NCI-H2081 (cell line): ENCODE measurements at places on chromosomes 5 and 9.
A peak's percentile ranks its signal among the peaks of the same experiment; 100 is the strongest.

GRCh38 chr9:33794560-33794959 is 801 bp upstream of the PRSS3 start:
- DNase-seq: no peak

DNA sequence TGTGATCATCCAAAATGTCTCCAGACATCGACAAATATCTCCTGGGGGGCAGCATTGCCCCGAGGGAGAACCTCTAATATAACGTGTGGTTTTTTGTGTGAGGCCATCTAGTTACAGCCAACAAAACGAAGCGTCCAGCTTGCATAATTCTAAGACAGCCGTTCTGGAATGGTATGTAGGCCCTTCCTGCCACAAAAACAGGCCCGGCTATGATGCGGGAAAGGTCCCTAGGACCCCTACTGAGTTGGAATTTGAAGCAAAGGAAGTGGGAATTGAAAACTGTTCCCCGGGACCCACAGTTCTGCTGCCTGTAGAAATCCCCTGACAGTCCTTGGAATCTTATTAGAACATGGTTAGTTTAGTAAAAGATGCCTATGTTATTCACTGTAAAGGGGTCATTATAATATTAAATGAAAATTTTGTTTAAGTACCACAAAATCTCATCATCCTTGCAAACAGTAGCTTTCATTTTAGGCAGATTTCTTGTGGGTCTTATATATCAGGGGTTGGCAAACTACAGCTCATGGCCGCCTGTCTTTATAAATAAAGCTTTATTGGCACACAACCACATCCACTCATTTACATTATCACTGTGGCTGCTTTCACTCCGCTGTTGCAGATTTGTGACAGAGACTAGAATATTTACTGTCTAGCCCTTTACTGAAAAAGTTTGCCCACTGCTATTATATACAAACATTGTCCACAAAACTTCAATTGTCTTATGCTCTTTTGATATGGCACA is 70.7 kb downstream of the MSX2 start:
- DNase-seq: no peak

GRCh38 chr5:166649676-166650075 is 1641.8 kb upstream of the WWC1 start:
- no peak for DNase-seq

DNA sequence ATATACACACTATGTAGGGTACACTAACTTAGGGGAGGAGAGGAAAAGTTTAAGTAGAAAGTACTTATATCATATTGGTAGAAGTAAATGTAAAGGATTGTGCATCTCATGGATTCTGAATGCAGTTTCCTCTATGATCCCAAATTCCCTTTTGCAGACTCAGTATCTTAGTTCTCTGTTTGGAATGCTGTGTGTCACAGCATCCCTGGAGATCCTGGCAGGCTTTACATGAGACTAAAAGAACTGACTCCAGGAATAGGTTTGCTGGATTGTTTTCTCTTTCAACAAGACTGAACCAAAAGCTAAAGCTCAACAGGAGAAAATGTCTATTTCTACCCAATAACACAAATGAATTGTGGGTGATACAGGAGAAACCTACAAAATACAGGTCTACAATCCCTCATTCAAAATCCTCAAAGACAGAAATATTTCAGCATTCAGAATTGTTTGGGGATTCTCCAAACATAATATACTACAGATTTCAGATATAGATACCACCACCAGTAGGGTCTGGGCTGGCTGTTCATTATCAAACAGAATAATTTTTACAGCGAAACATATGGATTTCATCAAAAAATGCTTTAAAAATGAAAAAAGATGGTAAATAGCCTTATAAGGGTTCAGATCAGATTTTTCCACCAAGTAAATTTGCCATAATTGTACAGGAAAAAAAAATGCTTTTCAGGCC is 324.7 kb upstream of the GRAMD2B start:
- DNase-seq: no peak

- DNase-seq: no peak
Measured at GRCh38 chr5:121108725-121109124, 644.6 kb downstream of the PRR16 start.

DNA sequence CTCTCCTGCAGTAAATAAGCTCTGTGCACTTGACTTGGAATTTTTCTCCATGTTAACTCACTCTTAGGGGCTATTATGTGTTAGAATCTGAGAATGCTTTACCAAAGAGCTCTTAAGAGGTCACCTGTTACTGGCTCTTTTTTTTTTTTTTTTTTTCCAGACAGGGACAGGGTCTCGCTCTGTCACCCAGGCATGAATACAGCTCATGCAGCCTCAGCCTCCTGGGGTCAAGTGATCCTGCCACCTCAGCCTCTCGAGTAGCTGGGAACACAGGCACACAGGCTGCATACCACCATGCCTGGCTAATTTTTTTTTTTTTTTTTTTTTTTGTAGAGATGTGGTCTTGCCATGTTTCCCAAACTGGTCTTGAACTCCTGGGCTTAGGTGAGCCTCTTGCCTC is 22.1 kb downstream of the HMGXB3 start:
- DNase-seq: no peak

- DNase-seq: no peak
Measured at GRCh38 chr5:130092991-130093390, 188.7 kb downstream of the CHSY3 start.

- DNase-seq: no peak
Measured at GRCh38 chr5:12795333-12795663, 891.1 kb upstream of the CTNND2 start.

DNA sequence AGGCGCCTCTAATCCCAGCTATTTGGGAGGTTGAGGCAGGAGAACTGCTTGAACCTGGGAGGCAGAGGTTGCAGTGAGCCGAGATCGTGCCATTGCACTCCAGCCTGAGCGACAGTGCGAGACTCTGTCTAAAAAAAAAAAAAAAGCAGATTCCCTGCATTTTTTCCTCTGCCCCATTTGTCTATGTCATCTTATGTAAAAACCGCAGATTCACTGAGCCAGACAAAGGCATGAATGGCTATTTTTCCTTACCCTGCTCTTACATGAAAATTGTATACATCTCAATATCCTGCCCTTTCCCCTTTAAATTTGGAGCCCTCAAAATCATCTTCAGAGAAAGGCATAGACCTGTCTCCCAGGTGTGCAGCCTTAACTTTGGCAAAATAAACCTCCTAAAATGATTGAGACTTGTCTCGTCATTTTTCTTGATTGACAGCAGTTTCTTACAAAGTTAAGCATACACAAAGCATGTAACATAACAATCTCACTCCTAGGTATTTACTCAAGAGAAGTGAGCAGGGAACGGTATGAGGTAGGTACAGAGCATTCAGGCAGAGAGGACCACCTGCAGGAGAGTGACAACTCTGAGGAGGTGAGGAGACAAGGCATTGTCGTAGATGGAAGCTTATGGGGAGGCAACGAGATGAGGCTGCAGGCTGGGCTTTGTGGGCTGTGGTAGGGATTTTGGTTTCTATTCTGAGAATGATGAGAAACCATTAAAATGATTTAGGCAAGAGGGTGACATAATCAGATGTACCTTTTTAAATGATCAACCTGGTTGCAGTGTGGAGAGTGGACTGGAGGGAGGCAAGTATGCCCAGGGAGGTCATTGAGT is 65.7 kb upstream of the IL6ST start:
- DNase-seq: no peak

DNA sequence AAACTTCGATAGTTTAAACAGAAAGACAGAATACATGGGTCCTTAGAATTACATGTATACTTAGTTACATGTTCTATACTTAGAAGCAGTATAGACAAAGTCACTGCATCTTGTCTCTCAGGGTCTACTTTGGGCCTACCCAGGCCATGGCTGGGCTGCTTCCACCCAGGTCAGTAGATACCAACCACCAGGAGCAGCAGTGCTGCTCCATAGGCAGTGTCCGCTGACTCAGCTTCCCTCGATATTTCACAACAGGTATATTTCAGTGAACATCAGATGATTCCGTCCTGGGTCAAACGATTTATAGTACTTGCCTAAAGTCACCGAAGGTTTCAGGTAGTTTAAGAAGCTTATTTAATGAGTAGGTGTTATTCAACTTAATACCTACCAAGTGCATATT is 18.0 kb downstream of the IARS1 start:
- no peak for DNase-seq

DNA sequence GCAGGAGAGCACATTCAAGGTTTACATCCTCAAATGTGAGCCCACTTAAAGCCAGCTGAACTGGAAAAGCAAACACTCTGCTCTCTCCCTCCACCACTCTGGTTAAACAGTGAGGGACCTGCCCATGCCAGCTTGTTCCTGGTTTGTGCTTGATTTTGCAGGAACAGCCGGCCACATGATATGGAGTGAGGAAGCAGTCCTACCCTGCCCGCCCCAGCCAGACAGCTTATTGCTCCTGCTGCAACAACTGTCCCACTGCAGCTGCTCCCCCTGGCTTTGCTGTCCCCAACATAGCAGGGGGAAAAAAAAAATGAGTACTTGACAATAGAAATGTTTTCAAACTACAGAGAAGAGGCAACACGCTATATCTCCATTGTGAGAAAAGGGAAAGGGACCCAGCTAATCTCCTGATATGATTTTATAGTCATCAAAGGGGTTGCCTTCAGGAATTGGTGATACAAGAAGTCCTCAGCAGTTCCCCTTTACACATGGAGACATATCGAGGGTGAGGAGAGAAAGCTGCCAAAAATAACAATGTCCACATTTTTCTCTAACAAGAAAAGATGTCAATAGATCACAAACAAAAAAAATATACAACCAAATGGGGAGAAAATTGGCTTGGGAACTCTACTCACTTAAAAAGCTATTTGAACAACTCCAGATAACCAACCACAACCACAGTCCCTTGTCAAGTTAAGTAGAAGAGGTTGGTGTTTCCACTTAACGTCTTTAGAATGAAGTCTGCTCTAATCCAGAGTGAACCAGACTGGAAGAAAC is 4.6 kb downstream of the MYO10 start:
- DNase-seq: peak; percentile 54

GRCh38 chr9:126198854-126199253 is 127.8 kb upstream of the MVB12B start:
- DNase-seq: no peak

- no peak for DNase-seq
Measured at GRCh38 chr5:124065508-124065907, 553.5 kb downstream of the CSNK1G3 start.

GRCh38 chr9:72443855-72444254 is 77.6 kb upstream of the TMC1 start:
- no peak for DNase-seq

GRCh38 chr5:135034236-135034962 is 371 bp upstream of the PITX1 start:
- DNase-seq: peak; percentile 59

- no peak for DNase-seq
Measured at GRCh38 chr5:24998641-24999040, 353.9 kb upstream of the CDH10 start.

DNA sequence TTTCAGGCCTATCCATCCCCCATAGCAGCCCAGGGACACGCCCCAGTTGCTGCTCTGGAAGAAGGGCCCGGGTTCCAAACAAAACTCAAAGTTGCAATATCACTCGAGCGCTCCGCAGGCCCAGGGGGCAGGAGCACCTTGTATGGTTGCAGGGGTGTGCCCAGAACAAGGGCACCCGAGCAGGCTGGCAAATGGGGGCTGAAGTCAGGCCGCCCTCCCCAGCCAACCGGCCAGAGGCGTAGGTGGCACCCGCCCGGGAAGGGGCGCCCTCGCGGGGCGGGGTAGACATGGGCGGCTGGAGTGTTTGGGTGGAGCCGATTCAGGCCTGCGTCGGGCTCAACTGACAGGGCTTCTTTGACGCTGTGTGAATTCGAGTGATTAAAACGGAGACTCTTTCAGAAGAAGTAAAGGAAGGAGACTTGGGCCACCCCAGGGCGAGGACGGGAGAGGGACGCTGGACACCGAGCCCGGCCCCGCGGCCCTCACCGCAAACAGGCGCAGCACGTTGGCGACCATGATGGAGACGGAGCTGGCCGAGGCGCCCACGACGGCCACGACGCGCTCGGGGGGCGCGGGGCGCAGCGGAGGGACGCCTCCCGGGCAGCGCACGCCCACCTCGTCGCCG is 1.1 kb downstream of the GRM6 start:
- DNase-seq: no peak

DNA sequence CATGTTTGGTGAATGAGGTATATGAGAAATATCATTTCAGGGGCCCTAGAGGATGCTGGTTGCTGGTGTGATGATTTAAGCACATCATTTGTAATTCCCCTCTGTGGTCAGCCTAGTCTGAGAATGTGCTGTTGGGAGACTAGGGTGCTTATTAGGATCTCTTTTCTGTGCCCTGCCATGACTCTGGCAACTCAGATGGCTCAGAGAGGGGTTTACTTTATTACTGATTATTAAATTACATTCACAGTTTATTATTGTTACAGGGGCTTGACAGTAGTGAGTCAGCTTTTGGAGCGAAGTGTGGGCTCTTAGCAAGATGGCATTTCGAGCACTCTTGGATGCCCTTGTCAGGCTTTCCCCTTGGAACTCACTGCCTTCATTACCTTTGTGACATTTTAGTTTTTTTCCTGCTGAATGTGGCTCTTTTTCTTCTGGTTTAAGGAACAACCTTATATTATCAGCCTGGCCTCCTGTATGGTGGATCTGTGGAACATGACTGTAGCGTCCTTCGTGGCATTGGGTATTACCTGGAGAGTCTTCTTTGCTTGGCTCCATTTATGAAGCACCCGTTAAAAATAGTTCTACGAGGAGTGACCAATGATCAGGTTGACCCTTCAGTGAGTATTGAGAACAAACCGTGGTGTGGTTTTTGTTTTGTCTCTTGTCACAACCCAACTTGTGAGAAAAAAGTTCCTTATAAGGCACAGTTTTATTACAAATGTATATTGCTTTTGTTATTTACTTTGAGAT is 33.8 kb downstream of the RCL1 start:
- DNase-seq: no peak

DNA sequence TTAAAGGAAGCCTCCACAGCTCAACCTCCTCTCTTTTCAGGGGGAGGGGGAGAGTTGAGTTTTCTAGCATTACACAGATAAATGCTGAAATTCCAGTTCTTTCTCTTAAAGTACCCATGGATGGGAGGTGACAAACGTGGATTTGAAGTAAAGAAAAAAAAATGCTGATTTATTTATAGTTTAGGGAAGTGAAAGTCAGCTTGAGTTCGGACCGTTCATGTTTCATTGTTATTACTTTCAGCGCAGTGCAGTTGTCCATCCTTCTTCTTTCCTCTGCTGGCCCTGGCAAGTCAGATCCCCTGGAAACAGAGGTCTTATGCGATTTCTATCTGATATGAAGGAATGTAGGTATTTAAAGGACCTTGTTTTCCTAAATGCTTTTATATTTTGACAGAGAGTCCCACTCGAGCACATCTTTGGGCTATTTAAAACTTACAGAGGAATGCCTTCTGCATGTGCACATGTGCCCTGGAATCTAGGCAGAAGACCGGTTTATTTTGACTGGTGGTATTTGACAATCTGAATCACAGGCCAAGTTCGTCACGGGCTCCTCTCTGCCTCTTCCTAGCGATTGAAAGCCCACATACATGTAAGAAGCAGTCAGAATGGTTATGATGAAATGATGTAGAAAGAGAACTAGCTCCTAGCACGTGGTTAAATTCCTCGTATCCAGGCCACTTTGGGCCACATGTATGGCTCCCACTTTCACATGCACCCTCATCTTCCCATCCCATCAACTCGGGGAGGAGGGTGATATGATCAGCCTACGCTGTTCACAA is 385.2 kb upstream of the KLF4 start:
- DNase-seq: no peak
